ENCODE measurements at places on chromosomes 5 and 9. TPM values are rescaled to one million over a fixed set of nuclear protein-coding genes. Genes with fewer than 3 reads are reported as not detected.

- H3K36me3 ChIP-seq: peaks cover 67% of the 10 kb centered on the region
- DNase-seq: no peak
- H3K27me3 ChIP-seq: no peaks in the 10 kb centered on the region
- no peak overlapping the region for H3K27ac ChIP-seq
- peaks cover 6% of the 10 kb centered on the region for H3K4me1 ChIP-seq
- no peak overlapping the region for H3K4me3 ChIP-seq
Measured at GRCh38 chr9:71693607-71694006, 74.7 kb downstream of the CEMIP2 start.

DNA sequence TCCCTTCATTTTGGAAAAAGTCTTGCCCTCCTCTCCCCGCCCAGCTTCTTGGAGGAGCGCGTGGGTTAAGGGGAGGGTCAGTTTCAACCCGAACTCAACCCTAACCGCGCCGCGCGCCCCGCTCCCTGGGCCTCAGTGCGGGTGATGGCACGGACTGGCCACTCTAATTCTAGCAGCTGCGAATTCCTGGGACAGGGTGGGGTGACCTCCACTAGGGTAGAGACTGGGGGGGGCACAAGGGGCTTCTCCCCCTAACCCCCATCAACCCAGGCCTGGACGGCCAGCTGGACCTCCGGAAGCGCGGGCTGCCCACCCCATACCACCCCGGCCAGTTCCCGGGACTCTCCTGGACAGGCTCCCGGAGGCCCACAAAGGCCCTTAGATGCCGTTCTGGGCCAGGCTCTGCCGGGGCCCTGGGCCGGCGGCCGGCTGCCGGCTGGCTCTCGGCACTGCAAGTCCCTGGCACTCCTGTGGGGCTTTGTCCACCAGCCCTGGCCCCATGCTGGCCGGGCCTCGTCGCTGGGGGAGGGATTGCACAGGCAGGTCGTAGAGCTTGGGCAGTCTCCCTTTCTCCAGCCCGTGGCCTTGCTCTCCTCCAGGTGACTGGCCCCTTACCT lies 7.2 kb upstream of the PSD2 start:
- H3K4me3 ChIP-seq: peak overlapping the region; percentile 74
- H3K27ac ChIP-seq: no peak overlapping the region
- H3K27me3 ChIP-seq: peaks cover 13% of the 10 kb centered on the region

- H3K27me3 ChIP-seq: no peaks in the 10 kb centered on the region
- H3K4me1 ChIP-seq: no peaks in the 10 kb centered on the region
- DNase-seq: no peak
- H3K36me3 ChIP-seq: no peaks in the 10 kb centered on the region
- H3K27ac ChIP-seq: no peak overlapping the region
Measured at GRCh38 chr5:23655674-23656073, 148.3 kb downstream of the PRDM9 start.

Gene NUDT12
- total RNA-seq: 8.9 TPM

GRCh38 chr9:79116709-79117108 lies 455.1 kb upstream of the TLE4 start:
- no peak for DNase-seq
- H3K36me3 ChIP-seq: no peaks in the 10 kb centered on the region
- H3K27me3 ChIP-seq: no peaks in the 10 kb centered on the region
- no peak overlapping the region for H3K4me3 ChIP-seq

GRCh38 chr9:92887880-92888338 lies 10.1 kb upstream of the ZNF484 start:
- H3K27ac ChIP-seq: no peak overlapping the region
- H3K4me3 ChIP-seq: no peak overlapping the region
- H3K4me1 ChIP-seq: no peaks in the 10 kb centered on the region

All from GM23248 (cell line).